Immature natural killer cell (primary cell): ENCODE measurements at places on chromosomes 7 and 10.
A peak's percentile ranks its signal among the peaks of the same experiment; 100 is the strongest.

DNA sequence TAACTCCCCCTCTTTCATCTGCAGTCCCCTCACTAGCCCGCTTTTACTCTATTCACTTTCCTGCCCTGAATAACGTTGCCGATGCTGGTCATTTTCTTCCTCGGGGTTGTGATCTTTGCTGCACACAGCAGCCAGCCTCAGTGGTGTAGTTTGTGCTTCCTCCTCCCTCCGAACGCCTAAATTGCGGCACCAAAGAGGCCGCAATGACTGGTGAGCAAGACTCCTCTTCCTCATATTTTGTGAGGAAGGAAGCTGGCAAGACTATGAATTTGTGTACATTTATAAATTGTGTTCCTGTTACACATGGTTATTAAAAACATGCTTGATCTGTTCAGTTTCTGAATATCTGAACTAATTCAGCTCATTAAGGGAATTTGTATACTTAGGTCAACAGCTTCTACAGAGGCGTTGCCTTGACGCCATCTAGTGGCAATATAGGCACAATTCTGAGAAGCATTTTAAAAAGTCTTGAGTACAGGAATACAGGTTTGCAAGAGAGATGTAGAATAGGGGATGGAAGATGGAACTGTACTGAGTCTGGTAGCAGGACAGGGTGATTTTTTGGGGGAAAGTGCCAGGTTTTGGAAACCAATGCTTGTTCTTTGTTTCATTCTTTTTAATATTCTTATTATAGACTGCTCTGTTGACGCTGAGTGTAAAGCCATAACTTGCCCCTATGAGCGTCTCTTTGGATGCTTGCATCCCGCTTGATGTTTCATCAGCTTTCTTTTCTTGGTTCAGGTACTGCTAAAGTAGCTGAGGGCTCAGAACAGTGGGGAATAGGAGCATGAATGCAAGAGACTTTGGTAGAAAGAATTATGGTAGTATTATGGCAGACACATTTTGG lies 4.1 kb upstream of the TAS2R5 start:
- DNase-seq, result peak; percentile 24

GRCh38 chr7:381211-382042 lies 91.5 kb downstream of the FOXL3 start:
- no peak for DNase-seq

DNA sequence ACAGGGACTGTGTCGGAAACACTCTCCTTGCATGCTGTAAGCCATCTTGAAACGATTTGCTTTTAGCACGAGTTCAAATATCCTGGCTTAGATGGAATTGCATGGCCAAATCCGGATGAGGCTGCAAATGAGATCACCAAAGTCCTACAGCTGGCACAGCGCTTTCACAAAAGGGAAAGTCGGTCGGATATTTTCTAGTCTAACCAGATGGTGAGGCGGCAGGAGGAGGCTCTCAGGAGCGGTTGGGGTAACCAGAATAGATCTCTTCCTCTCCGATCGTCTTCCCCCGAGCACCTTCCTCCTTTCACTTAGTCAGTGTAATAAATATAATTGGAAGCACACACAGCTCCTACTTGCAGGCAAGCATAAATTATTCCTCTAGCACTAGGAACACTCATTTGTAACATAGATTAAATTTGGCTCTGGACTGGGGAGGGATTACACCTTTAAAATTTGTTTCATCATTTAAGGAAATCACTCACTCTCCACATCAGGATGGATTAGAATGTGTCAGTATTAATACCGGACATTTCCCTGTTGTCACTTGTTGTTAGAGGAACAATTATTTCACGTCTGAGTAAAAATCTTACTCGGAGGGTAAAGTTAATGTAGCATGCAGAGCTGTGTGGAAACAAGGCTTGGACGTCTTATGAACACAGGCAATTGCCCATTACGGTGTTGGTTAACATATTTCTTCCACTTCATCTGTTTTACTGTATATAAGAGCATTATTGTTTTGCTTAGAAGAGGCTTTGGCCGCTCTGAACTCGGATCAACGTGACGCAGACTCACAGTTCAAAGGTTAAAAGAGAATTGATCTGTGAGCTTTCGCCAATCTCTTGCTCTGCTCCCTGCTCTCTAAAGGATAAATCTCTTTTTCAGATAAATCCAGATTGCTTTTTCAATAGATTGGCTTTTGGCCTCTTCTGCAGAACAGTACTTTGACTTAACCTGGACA lies 857.9 kb downstream of the TYW1 start:
- DNase-seq, result no peak

GRCh38 chr7:39967406-39968161 lies 17.5 kb downstream of the CDK13 start:
- DNase-seq, result no peak

GRCh38 chr7:2710901-2711551 lies 23.0 kb downstream of the AMZ1 start:
- peak; percentile 68 for DNase-seq

- DNase-seq, result no peak
Measured at GRCh38 chr7:20270867-20271266, 53.7 kb upstream of the MACC1 start.

DNA sequence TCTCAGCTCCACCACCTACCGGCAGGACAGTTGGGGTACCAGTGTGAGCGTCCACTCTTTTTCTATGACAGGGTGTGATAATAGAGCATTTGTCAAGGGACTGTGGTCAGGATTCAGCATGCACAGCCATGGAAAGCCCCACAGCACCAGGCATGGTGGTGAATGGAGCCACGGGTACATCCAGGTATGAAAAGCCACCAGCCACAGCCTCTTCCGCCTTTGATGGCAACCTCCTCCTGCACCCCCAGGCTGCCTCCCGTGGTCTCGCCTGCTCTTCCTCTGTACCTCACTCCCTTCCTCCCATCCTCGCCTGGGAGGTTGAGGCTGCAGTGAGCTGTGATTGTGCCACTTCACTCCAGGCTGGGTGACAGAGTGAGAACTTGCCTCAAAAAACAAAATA lies 90.2 kb upstream of the CHST15 start:
- DNase-seq, result no peak

DNA sequence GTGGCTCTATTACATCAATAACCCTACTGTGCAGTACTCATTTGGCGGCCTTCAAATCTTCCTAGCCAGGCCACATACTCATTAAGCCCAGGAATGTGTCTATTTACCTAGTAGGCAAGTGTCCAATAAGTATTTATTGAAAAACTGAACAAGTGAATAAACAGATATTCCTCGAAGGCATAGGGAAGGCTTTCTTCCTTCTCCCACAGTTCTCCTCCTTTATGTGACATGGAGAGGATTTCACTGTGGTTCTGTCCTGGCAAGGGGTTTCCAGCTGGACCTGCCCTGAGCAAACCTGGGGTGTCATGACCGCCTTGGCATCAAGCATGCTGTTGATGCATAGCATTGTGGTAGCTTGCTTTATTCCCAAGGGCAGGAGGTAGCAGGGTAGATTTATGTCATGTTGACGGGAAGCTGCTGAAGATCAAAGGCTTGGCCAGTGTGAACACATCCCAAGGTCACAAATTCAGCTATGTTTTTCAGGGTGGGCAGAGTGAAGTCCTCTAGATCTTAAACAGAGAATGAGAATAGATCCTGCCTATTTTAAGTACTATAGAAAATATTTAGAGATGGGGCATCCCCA lies 195.1 kb downstream of the INHBA start:
- no peak for DNase-seq

DNA sequence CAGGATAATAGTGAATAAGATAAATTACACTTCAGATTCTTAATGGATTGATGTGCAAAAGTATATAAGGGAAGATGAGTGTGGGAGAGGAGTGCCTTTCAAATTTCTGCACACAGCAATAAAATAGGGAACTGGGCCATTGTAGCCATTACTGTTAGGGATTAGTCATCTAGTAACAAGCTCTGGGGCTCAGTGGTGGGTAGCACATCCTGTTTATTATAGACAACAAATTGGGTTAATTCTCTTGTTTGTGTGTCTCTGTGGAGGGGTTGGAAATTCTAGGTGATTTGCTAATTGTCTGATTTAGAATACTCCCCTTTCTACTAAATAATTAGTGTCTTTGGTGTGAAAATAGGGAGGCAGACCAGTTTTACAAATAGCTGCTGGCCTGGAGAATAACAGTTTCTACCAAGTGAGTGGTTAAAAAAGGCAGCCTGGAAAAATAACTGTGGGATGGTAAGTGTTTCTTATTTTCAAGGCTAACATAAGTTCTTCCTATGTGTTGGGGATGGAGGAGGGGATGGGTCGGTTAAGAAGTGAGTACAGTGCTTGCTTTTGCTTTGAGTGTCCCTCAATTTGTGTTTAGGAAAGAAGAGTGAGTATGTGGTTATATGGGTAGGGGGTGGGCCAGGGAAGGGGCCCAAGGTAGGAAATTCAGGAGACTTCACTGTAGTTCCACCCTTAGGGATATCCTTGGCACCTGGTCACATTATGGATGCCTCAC lies 43.3 kb upstream of the TMEM248 start:
- DNase-seq, result no peak

DNA sequence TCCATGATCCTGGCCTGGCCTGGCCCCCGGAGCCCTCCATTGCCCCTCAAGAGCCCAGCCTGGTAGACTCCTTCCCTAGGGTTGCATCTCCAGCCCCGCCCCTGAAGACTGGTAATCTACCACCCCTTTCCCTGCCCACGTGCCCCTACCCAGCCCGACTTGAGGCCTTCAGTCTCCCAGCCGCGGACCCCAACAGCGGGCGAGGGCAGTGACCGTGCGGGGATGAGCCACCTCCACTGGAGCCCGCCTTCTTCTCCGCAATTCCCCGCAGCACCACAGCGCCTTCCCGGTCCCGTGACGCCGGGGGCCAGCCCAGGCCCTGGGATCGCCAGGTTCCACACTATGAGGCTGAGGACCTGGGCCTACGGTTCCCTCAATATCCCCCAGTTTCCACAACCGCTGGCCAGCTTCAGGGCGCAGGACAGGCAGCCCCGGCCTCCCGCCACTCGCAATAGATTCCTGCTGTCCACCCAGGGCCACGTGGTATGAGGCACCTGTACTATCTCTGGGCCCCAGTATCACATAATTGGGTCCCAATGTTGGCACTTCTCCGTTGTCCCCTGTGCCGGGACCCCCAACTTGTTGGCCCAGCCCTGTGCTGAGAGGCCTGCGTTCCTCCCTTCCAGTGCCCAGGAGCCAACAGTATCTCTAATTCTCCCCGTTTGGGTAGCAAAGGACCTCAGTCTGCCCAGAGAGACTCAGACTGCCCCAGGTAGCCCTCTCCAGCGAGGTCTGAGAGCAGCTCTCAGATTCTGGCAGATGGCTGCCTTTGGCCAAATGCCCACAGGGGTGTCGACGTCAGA lies 1.1 kb upstream of the GPRIN2 start:
- DNase-seq, result no peak

DNA sequence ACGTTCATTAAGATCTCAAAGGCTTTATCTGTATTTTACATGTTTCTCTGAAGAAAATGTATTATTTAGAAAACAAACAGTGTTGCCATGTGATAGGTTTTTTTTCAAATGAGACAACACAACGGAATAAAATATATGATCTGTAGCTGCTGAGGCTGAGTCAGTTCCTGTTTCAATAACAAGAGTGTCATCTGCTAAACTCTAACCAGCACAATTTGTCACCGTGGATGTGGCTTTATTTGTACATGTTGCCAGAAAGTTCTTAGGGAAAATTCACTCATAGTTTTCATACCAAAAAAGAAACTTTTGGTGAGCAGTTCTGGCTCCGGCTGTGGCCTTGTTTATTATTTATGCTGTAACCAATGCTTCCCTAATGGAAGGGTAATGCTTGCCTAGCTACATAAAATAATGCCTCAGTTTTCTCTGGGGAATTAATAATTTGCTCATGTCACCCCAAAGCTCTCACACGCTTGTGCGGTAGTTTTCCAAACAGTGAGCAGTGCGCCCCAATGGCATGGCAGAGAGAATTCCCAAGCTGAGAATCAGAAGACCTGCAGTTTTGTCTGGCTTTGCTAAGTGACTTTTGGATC lies 20.3 kb upstream of the KLF6 start:
- DNase-seq, result peak; percentile 86

- DNase-seq, result no peak
Measured at GRCh38 chr10:73814896-73815718, 3.7 kb upstream of the NDST2 start.
